ENCODE measurements at places on chromosomes 7 and 10.

DNA sequence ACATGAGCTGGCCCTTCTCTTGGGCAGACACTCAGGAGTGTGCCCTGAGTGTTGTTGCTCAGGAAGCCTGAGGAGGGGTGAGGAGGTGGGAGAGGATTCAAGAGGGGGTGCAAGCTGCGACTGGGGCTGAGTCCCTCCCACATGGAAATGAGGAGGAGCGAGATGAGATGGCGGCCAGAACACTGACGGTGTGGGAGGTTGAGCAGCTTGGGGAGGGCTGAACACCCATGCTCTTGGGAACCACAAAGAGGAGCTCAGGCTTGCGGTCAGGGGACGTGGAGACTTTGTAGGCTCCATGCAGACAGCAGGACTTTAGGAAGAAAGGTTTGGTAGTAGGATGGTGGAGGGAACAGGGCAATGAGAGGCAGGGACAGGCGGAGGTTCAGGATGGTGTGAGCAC lies 163.2 kb upstream of the SHH start:
- no peak for DNase-seq

- no peak for DNase-seq
These were observed 153.1 kb downstream of the SLIT1 start for GRCh38 chr10:97032624-97033023.

GRCh38 chr7:31493714-31494181 lies 20.1 kb upstream of the ITPRID1 start:
- no peak for DNase-seq

DNA sequence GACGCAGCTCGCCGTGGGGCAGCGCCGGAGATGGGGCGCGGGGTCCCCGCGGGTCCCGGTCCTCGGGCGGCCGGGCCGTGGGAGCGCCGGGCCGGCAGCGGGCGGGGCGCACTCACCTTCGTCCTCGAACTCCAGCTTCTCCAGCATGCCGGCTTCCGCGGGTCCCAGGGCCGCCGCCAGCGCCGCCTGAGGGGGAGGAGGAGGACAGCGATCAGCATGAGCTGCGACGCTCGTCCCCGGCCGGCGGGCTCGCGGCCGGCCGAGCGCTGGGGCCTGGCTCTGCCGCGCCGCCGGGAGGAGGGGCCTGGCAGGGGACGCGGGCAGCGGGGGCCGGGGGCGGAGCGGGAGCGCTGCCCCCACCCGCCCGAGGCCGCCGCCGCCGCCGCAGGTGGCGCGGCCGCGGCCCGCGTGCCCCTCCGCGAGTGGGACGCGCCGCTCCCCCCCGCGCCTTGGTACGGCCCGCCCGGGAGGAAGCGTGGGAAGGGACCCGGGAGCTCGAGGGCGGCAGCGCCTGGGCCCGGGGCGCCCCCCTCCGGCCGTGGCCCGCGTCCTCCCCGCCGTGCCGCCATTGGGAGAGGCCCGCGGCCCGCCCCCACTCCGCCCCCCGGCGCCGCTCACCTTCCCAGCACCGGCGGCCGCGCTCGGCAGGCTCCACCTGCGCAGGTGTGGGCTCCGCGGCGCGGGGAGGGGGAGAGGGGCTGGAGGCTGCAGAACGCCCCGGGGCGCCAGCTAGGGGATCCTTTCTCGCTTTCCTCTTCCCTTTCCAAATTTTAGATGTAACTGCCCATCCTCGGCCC lies 112.5 kb upstream of the RHEB start:
- peak; percentile 66 for DNase-seq

- no peak for DNase-seq
These were observed 1.4 kb upstream of the PILRB start for GRCh38 chr7:100356416-100357068.

Measured in nucleus accumbens (tissue), 56 donors.